ENCODE measurements at places on chromosomes 3 and 15.

DNA sequence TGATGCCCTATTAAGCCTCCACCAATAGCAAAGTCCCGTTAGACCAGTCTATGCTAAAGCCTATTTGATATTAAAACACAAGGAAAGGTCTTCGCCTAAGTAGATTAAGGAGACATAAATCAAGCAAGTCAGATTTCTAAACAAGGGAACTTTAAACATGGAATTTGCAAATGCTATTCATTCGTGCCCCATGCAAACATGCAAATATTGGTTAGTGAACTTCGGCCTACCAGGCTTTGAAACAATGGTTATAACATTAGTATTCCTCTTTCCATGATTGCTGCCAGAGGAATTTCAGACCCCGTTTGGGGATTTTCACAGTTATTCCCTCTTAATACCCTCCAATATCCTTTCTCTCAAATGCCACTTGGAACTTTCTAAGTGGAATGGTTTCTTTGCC lies 36.9 kb upstream of the ZNF280D start:
- no peak for DNase-seq

DNA sequence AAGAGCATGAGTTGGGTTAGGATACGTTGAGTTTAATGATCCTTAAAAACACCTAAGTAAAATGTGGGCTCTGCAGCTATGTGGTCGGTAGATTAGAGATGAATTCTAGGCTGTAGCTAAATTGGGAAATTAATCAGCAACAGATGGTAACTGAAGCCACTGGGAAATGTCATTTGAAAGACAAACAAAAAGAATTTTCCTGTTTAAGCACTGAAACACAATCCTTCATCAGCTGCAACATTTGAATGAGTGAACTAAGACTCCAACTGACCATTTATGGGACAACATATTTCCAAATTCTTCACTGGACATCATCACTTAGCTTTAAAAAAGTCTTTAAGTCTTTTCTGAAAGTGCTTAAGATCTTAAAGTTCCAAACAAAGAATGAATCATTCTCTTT lies 226.9 kb downstream of the ZNF385D start:
- no peak for DNase-seq

DNA sequence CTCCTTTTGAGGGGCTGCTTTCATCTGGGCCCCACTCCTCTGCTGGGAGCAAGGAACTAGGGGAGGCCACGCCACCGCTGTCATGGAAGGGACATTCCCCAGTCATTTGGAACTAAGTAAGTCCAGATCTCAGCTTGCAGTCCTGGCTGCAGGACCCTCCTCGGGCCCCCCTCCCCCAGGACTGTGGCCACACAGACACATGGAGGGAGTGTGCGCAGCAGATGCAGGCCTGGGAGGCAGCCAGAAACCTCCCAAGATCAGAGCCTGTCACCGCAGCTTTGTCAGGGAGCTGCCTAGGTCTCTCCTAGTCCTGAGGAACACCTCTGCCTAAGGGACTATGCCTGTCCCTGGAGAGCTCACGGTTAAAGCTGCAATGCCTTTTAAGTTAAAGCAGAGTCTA lies 7.3 kb upstream of the SEMA3F start:
- DNase-seq: no peak

GRCh38 chr3:112857526-112857925 lies 10.9 kb upstream of the CD200R1L start:
- DNase-seq: no peak

DNA sequence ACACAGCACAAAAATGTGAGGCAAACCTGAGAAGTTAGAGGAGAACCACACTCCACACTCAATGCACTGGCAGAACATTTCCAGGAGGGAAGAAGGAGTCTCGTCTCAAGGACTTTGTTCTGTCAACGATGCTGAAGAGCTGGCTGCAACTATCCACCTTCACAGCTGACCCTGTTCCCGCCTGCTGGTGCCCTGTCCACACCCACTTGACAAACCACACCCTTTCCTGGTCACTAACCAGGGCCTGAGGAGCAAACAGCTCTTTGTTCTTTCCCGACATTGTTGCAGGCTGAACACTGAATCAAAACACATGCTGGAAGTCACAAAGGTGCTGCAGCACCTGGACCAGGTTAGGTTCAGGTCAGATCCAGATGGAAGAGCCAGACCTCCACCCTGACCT lies 92.6 kb upstream of the ARRDC4 start:
- no peak for DNase-seq

DNA sequence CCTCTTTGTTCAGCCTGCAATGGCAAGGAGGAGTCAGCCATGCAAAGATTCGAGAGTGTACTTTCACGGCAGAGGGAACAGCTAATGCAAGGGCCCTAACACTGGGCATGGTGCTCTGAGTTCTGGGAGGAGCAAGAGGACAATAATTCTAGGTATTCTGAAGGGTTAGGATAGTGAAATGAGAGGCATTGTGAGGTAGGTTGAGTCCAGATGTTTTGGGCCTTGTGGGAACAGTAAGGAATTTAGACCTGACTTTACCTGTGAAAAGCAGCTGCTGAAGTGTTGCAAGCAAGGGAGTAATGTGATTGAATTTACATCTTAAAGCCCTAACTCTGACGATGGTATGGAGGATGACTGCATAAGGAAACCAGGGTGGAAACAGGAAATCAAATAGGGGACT lies 211.6 kb downstream of the CNTN3 start:
- no peak for DNase-seq

DNA sequence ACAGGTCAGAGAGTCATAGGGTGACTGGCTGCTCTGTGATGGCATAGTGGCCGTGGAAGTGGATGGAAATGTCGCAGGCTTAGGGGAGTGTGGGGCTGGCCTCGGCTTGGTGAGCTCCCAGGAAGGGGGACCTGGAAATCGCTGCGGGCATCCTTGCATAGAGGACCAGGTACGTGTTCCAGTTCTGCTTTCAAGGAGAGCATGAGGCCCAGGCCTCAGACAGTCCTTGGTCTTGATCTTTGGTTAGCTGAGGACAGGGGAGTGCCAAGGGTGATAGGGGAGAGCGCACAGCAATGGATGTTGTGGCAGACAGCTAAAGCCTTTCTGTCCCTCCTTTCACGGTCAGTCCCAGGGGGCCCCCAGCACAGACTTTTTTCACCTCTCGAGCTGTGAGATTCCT lies 110.5 kb downstream of the SNRPN start:
- no peak for DNase-seq

DNA sequence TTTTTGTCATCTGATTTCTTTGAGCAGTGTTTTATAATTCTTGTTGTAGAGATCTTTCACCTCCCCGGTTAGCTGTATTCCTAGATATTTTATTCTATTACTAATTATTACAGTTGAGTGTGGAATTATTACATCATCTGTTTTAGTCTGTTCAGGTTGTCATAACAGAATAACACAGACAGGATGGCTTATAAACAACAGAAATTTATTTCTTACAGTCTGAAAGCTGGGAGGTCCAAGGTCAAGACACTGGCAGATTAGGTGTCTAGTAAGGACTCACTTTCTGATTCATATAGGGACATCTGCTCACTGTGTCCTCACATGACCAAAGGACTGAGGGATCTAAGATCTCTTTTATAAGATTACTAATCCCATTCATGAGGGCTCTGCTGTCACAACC lies 121.3 kb upstream of the THBS1 start:
- no peak for DNase-seq

DNA sequence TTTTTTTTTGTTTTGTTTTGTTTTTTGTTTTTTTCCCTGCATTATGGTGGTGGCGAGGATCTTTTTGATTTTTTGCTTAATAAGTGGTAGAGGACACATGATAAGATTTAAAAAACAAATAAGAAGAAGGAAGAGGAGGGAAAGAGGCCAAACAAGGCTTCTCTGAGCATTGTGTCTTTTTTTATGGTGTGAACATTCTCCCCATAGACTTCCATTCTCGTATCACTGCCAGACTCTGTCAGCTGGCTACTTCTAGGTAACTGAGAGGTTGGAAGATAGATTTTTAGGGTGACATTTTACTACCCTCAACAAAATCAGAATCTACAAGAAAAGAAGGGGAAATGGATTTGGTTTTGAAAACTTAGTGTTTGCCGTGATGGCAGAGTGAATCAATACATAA lies 3.8 kb downstream of the NLGN1 start:
- DNase-seq: no peak

DNA sequence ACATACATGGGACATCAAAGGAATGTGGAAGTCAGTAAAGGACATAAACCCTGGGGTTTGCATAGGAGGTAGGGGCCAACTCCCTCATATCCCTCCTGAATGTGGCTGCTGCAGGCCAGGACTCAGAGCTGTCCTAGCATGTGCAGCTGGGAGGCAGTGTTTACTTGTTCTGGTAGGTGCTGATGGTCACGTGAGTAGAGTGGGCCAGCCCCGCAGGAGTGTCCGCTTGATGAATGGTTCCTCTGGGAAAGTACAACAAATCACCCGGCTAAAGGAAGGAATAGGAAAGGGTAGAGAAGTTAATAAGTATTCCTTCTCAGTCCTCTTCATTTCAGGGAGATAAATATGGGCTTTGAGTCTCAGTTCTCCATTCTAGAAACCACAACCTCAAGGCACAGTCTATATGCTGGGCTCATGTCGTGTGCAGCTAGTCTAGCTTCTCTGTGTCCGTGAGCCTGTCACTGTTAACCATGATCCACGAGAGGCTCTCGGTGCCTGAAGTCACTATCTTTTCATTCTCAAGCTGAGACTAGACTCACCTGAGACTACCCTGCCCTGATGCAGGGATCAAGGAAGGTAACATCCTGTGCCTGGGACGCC lies 17.9 kb downstream of the RIOX2 start:
- DNase-seq: no peak

- DNase-seq: no peak
These were observed 17.5 kb upstream of the RAD18 start for GRCh38 chr3:8980756-8981257.

- no peak for DNase-seq
These were observed 62.3 kb downstream of the MEX3B start for GRCh38 chr15:81983497-81983896.

DNA sequence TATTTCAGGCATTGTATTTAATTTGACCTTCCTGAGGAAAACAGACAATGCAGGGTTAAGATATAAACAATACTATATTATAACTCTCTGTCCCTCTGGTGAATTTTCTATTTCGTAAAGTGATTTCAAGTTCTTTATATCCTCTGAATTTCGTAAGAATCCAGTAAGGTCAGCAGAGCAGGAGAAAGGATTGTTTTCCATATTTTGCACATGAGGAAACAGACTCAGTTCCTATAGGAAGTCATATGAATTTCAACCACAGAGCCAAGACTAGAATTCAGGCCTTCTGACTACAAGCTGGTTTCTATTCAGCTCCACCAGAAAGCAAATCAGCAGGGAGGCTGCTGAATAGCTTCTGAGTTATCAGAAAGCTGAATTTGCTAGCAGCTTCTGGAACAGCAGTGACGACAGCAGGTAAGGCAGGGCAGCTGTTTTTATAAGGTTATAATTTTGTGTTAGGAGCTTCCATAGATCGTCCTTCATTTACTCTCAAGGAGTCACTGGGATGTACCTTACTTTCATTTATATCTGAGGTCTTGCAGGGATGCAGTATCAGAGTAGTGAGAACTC lies 11.1 kb upstream of the PLAAT1 start:
- no peak for DNase-seq

DNA sequence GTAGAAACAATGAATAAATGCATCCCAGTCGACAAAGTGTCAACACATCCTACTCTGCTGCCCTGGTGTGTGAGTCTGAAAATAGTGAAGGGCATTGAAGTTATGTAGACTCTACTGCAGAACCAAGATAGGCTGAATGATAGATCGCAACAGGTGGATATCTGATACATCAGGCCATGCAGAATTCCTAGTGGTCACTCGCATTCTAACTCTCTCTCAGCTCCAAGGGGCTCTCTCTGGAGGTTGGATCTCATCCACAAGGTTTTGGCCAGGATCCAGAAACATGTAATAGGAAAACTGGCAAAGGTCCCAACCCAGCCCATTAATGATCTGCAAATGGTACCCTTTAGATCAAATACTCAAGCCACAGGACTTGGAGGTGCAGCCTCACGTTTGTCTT lies 514.1 kb downstream of the MAGI1 start:
- no peak for DNase-seq

- DNase-seq: no peak
These were observed 82.0 kb downstream of the MRPL46 start for GRCh38 chr15:88385078-88385700.

- no peak for DNase-seq
These were observed 156.0 kb downstream of the AGBL1 start for GRCh38 chr15:86235667-86236066.

GRCh38 chr3:157618886-157619285 lies 115.7 kb upstream of the VEPH1 start:
- DNase-seq: no peak

GRCh38 chr3:190696777-190697501 lies 165.6 kb downstream of the GMNC start:
- DNase-seq: no peak

GRCh38 chr3:38349684-38350359 lies 3.2 kb downstream of the XYLB start:
- no peak for DNase-seq

- DNase-seq: peak; percentile 47
These were observed 202.5 kb upstream of the TLE3 start for GRCh38 chr15:70299931-70300869.

DNA sequence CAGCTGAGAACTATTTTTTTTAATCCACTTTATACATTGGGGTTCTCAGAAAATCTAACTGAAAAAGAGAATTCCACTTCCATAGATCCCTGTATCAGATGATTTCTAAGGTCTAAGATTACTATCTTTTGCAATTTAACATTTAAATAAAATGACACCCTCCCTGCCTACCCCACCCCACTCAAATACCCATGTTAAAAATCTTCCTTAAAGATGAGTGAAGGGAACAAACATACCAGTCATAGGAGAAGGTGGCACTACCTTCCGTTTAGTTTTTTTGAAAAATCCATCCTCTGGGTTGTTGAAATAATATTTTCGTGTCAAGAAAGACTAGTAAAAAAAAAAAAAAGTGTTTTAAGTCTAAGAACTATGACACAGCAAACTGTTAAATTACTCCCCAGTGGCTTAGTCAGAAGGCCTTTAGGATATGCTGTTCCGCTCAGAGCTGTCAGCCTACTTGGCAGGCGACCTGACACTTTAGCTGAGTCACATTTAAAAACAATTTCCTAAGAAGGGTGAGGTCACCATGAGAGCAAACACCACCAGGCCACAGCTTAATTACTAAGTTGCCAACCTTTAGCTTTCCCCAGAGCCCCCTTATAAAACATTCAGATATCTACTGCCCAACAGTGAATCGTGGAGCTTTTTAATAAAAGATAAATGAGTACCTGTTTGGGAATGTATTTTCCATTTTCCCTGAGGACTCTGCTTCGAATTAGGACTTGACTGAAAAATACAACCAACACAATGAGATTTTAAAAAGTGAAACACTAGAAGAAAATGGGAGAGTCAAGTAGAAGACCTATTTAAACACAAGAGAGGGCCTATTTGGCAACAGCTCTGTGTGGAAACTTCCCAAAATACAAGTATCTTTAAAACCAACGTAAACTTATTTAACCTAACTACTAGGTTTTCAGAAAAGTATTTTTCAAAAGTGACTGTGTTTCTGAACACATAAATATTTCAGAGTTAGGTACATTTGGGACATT lies 9.6 kb downstream of the EMC3 start:
- DNase-seq: no peak

- no peak for DNase-seq
These were observed 2.0 kb downstream of the FOXL2NB start for GRCh38 chr3:138949002-138949418.
